CD4-positive, alpha-beta T cell treated with Interleukin-6 for 4 hours (primary cell): ENCODE measurements at places on chromosomes 16 and 17.

DNA sequence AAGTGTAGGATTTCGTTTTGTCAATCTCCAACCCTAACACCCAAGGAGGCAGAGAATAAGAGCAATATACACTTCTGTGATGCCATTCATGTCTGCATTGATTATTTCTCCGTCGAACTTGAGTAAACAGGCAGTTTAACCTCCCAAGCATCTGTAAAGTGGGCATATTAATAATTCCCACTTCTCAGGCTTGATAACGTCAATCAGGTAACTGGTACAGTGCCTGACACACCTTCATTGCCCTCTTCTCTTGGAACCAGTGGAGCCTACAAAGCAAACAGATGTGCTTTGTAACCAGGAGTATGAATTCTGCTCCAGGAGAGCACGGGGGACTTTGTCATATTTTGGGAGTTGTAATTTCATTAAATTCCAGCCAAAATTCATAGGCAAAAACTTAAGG, 32.5 kb upstream of the PLCG2 start:
- no peak for DNase-seq

- DNase-seq = no peak
Measured at GRCh38 chr17:28944343-28944742, 7.0 kb downstream of the PHF12 start.

DNA sequence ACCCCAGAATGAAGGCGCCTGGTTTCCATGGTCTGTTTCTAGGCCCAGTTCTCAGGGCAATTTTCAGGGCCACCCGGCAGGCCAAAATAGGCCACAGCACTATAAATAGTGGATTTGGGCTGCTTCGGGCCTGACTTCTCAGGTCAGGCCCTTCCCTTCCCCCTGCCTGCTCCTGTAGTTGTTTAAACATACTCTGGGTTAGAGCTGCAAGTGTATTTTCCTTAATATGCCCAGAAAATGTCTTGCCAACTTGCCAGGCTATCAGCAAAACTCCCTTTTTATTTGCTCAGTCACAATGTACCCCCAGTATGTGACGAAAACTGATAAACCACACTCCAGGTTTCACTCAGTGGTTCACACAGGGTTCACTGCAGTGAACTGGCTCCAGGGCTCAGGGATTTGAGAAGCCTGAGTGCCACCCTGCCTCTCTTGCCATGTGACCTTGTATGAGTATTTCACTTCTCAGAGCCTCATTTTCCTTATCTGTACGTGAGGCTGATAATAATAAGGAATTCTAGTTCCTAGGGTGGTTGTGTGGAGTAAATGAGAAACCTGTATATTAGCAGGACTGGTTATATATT, 76.5 kb downstream of the GPRC5B start:
- DNase-seq = no peak

DNA sequence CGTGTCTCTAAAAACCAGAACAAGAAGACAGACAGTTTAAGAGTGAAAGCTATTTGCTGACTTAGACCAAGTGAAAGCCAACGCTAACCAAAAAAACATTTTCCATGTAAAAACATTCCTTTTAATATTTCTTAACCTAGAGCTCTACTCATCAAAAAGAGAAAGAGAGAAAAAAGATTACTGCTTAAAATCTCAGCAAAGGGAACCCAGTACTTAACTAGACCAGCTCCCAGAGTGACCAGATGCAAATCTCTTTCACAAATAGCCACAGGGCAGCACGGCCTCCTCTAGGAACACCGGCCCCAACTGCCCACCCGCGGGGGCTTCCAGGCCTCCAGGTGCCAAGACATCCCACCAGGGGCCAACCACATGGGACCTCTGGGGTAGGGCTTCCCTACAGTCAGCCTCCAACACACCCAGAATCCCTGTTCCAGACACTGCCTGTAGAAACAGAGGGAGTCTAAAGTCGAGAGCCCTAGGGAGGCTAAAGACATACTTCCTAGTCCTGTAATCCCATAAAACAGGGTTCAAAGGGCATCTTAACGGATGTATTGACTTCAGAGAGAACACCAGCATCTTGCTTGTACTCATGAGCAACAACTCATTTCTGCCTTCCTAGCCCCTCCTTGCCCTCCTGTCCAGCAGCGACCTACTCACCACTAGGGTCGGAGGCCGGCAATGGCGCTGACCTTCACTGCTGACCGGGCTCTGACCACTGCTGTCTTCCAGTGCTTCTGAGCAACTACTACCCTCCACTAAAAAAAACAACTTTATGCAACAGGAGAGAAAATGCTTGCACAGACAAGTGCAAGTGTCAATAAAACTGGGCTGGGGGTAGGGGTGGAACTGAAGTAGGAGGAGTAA, 21.3 kb downstream of the ZCCHC14 start:
- DNase-seq = no peak

DNA sequence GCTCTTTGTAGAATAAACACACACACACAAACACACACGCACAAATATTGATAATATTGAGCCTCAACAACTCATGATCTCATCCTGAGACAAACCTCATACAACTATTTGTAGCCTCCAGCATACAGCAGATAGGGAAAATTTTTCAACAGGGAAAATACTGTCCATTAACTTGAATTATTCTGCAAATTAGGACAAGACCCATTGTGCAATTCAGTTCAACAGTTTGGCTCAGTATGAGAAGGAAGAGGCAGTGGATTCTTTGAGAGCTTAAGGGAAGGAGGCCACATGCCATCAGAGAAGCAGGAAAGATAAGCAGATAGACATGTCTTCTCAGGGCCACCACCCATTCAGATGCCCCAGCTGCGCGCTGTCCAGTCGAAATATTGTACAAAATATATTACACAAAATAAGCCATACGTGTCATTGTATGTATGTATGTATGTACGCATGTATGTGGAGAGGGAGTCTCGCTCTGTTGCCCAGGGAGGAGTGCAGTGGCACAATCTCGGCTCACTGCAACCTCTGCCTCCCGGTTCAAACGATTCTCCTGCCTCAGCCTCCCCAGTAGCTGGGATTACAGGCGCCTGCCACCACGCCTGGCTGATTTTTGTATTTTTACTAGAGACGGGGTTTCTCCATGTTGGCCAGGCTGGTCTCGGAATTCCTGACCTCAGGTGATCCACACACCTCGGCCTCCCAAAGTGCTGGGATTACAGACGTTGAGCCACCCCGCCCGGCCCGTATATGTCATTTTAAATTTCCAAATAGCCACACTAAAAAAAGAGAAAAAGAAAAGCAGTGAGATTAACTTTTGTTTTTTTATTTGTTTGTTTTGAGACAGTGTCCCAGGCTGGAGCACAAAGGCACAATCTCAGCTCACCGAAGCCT, 1.8 kb downstream of the ZC3H7A start:
- DNase-seq = no peak

DNA sequence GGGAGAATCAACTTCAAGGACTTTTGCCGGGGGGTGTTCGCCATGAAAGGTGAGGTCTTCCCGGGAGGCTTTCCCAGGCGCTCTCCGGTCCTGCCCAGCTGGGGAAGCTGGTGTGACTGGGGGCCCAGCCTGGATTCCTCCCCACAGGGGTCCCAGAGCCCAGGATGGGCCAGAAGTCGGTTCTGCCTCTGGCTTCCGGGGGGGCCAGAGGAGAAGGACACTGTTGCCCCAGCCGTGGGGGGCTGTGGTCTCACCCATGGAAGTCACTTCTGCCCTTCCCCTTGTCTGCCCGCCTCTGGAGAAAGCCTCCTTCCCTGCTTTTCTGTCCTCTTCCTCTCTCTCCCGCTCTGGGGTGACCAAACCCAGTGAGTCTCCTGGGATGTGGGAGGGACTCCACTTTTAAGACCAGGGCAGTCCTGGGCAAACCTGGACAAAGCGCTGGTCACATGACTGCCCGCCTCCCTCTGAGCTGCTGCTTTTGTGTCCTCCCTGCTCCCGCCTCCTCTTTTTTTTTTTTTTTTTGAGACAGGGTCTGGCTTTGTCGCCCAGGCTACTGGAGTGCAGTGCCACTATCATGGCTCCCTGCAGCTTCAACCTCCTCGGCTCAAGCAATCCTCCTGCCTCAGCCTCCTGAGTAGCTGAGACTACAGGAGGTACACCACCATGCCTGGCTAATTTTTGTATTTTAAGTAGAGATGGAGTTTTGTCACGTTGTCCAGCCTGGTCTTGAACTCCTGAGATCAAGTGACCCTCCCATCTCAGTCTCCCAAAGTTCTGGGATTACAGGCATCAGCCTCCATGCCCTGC, 40.6 kb downstream of the RAB11FIP4 start:
- no peak for DNase-seq

GRCh38 chr16:259226-259625, 16.5 kb downstream of the RGS11 start:
- no peak for DNase-seq

GRCh38 chr17:67542219-67543114, 165.4 kb downstream of the PITPNC1 start:
- no peak for DNase-seq

GRCh38 chr16:31055613-31056012, 18.4 kb downstream of the ZNF668 start:
- no peak for DNase-seq

DNA sequence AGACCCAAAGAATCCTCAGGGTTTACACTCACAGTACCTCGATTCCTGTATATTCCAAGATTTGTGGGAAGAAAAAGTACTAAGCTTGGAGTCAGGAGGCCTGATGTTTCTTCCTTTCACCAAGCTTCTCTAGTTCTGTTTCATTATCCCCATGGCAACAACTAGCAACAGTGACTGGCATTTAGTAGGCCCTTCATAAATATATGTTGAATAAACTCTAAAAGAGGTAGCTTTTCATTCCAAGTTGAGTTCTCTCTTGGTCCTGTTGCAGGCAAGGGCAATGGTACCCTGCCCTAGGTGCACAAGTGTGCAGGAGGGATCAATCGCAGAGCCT, 527 bp upstream of the UBE2Z start:
- DNase-seq = no peak

GRCh38 chr16:52964290-52964689, 88.4 kb downstream of the CHD9NB start:
- DNase-seq = no peak

- DNase-seq = no peak
Measured at GRCh38 chr16:66918803-66919568, at the start of gene CDH16. CDH16 (minus strand) TSS chr16:66918885; CDS start chr16:66918065, 820 bp downstream.

GRCh38 chr17:7296189-7296861, 1.9 kb upstream of the YBX2 start:
- peak; percentile 76 for DNase-seq

DNA sequence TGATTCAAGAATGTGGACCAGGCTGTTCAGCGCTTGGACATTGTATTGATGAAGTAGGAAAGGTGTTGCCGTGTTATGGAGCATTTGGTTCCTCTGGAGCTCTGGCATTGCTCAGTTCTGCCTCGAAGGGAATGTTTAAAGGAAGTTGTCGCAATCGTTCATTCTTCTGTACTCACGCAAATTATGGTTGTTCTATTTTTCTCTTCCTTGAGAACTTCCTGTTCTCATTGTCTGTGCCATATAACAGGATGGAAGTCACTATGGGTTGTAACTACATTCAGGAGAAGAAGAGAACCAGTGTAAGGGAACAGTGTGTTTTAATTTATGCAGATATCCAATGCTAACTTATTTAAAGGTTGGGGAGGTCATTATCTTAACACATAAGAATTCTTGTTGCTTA, 13.0 kb downstream of the PCTP start:
- DNase-seq = no peak

DNA sequence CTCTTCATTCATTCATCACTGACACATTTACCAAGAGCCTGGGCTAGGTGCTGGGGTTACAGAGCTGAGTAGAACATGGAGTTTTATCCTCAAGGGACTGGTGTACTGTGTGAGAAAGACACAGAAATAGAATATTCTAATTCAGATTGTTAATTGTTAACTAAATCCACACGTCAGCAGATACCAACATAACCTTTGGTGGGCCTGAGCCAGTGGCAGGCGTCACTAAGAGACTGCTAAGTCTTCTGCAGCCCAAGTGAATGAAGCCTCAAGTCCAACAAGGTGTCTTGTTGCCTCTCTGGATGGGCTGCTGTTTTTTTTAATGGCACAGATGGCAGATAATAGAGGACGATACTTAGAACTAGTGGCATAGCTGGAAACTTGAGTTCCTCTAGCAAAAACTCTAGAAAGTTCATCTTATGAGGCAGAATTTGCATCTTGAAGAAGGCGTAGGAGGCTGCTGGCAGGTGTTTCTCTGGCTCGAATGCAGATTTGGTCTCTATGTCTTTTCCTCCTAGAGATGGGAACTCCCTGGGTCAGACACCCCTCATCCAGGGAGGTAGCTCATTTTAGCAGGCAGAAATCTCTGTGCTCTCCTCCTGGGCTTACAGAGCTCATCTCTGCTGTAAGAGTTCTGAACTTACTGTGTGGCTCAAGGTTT, 179.5 kb downstream of the NTN1 start:
- no peak for DNase-seq

GRCh38 chr16:75566758-75567255, 628 bp downstream of the GABARAPL2 start:
- DNase-seq = no peak

GRCh38 chr17:41657176-41657754, 31.4 kb upstream of the EIF1 start:
- DNase-seq = no peak

- peak; percentile 78 for DNase-seq
Measured at GRCh38 chr17:8941520-8941919, 24.0 kb downstream of the PIK3R5 start.

DNA sequence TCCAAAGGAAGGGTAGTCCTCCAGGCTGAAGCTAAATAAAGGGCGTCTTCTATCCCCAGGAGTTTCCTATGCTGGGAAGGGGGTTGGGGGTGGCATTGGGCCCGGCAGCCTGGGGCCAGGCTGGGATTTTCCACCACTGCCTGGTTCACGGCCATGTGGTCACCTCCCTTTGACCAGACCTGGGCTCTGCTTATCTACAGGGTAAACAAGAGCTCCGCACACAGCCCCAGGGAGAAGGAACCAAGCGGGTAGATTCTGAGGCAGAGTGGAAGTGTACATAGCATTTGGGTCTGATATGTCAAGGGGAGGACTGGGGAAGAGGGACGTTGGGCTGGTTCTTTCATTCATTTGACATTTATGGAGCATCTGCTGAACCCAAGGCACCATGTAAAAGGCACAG, 27.2 kb upstream of the TMEM220 start:
- DNase-seq = no peak

DNA sequence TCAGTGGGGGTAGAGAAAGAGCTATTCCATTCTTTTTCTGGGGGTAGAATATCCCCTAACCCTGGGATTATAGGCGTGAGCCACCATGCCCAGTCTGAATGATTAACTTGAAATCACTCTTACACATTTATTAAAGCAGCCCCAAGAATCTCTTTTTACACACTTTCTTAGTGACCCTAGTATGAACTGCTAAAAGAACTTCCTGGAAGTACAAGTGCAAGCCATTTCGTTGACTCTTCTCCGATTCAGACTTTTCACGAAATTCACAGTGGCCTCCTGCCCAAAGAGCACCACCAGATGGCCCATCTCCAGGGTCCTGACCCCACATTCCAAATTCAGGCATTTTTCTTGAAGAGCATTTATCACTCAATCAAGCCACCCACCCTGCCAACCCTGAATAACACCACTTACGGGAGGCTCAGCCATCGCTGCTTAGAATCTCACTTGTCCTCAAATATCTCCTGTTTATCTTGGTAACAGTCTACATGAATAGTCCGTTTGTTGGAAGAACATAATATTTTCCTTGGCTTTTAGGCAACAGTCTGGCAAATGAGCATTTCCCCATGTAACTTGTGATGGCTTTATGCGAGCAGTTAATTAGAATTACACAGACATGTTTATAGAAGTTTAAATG, 28.0 kb downstream of the ZNF423 start:
- DNase-seq = no peak

GRCh38 chr16:2705351-2705750, 14.7 kb downstream of the PRSS27 start:
- no peak for DNase-seq

- no peak for DNase-seq
Measured at GRCh38 chr16:13289515-13289914, 388.1 kb downstream of the SHISA9 start.

GRCh38 chr16:83269048-83269447, 538.7 kb upstream of the HSBP1 start:
- DNase-seq = no peak
